ENCODE measurements at places on chromosomes 7 and 10.

DNA sequence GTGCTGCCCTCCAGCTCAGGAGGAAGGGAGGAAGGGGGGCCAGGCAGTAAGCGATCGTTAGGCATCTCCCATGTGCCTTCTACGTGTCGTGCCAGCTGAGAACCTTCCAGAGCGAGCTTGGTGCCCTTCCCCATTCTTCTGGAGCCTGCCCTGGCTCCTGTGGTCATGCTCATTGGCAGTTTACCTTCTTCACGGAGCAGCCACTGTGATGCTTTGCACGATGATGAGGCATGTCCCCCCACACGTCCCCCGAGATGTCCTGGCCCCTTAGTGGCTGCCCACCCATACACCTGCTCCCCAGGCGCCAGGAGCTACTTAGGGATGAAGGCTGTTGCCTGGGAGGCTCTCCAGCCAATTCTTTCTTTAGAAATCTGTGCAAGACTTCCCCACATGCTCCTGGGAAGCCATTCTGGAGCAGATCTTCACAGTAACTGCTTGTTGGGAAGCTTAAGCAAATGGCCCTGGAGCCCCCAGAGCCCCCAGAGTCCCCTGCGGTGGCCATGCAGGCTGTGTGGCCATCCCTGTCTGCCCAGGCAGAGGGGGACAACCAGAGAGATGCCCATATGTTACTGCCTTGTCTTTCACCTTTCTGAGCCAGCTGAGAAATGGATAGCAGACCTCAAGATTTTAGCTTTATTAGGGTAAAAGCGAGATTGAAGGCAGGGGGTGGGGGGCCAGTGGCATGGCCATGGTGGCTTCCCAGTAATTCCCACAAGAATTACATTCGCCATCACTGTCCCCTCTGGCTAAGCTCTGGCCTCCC is 199.0 kb downstream of the EBF3 start:
- no peak for DNase-seq

DNA sequence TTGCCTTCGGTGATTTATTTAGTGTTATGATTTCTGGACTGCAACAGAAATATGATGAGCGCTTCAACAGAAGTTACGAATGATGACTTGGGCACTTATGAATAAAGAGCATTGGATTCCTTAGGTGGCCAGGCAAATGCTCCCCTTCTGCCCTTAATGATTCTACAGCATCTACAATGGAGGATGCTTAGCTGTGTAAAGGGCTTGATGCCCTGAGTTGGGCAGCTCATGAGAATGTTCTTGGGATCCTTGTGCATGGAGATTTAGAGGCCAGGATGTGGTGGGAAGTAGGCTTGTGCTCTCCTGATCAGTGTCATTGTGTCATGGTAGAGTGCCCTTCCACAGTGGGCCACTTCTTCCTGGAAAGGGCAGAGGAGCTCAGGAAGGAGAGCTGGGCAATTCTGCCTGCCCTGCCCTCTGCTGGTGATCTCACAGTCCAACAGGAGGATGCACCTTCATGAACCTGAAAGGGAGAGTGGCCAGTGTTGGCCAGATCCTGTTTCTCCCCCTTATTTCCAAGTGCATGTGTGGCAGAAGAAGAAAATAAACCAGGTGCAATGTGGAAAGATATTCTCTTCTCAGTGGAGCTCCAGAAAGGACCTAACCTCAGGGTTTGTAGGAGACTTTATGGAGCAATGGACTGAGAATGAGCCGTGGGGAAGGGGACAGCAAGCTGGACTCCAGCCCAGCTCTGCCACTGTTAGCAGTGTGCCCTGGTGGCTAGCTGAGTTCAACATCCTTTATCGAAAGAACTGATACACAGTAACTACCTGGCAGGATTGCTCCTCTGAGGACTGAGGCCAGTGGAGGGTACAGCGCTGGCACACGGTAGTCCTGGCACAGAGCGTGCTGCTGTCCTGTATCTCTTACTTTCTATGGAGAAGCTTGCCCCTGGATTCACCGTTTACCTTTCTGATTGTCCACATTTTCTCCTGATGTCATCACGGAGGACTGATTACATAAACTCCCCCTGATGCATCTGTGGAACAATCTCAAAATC is 182.9 kb downstream of the BMPER start:
- no peak for DNase-seq

GRCh38 chr7:130721486-130722277 is 12.3 kb downstream of the KLF14 start:
- DNase-seq = no peak

- no peak for DNase-seq
Observed at GRCh38 chr7:128266529-128266882, 25.4 kb downstream of the LEP start.

DNA sequence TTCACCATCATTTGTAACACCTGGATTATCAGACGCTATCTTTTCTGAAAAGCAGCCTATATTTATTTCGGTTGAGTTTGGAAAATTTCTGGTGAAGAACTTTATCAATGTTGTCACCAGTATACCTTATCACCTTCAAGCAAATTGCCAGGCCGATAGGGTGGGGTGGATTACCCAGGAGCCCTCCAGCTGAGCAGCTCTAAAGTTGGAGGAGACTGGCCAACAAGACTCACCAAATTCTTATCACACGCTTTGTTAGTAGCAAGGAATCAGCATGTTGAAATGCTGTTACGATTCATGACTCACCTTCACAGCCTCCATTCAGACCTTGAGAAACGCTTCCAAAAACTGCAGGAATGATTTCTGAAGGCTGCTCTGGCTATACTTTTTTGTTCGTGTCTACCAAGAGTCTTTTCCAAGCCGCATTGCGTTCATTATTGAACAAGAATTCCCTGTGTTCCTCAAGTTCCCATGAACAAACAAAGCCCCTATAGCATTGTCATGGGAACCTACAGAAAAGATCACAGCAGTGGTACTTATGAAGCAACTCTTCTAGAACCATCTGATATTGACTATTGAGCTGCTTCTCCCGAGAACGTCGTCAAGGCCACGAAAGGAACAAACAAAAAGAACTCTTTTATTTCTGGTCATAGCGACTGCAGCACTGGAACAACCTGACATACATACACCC is 291.4 kb downstream of the SFMBT2 start:
- no peak for DNase-seq

- no peak for DNase-seq
Observed at GRCh38 chr7:29565982-29566746, 2.5 kb downstream of the PRR15 start.

- peak; percentile 5 for DNase-seq
Observed at GRCh38 chr10:132296666-132297443, 10.9 kb downstream of the STK32C start.

DNA sequence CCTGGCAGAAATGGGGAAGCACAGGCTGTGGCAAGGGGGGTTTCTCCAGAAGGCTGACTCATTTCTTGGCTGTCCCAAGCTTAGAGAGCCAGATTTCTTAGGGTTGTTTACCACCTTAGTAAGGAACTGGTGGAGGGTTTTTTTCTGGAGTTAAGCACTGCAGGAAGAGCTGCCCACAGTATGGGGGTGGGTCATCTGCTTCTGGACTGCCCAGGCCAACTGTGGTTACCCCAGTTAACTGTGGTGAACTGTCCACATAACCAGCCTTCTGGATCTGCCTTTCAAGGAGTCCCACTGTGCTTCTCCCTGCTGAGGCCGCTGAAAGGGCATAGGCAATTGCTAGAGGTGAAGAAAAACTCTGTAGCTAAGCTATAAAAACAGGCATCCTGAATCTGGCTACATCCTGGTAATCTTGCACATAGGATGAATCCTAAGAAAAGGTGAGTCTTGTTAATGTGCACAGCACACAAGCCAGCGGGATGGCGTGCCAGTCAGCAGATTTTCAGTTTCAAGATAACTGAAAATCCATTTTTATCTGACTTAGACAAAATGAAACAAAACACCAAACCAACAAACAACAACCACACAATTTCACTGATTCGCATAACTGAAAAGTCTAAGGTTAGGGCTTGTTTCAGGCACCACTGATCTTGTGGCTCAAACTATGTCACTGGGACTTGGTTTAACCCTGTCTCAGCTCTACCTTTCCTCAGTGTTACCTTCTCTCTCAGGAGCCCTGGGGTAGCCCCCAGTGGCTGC is 21.6 kb upstream of the TSPAN33 start:
- DNase-seq = peak; percentile 60

DNA sequence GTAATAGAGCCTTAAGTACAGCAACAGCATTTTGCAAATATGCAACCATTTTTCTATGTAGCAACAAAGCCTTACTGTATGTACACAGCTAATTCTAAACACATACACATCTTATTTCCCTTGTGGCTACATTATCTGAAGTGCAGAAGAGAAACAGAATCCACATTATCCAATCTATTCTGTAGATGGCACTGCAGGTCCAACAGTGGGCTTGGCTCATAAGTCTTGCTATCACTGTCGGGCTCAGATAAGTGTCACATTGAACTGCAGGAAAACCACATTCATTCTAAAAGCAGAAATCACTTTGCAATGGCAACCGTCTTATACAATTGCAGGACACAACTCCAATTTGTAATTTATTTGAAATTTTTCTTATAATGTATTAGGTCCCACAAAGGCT is 109.8 kb upstream of the NOBOX start:
- no peak for DNase-seq

- DNase-seq = no peak
Observed at GRCh38 chr7:110914263-110914662, 176.7 kb upstream of the LRRN3 start.

DNA sequence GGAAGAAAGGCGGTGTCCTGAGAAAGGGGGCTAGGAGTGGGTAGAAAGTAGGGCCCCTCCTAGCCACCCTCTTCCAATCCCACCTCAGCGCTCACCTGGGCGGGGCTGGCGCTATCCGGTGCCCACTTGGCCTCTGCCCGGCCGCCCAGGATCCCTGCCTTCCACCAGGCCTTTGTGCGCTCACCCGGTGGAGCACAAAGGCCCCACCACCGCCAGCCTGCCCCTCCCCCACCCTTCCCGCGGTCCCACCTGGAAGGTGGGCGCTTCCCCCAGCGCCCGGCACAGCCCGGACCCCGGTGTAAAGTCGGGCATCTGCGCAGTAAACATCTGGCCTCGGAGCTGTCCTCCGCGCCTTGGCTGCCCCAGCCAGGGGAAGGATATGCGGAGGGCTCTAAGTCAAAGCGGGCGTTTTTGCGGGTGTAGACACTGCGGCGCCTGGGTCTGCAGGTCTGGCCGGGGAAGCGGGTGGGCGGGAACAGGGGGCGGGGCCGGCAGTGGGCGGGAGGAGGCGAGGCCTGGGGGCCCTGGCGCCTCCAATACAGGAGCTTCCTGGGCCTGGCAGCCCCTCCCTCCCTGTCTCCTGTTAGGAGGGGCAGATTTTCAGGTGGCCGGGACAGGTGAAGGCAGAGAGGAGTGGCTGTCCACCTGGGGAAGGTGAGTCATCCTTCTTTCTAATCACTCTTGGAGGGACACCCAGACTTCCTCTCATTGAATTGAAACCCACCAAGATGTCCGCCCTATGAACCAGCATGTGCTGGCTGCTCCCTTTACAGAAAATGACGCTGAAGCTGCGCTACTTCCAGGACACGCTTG is 49.3 kb downstream of the PNLIPRP2 start:
- no peak for DNase-seq
